NCI-H446 (cell line): ENCODE measurements at places on chromosomes 2 and 18.

GRCh38 chr2:173290518-173290917 is 64.2 kb upstream of the CDCA7 start:
- no peak for DNase-seq

DNA sequence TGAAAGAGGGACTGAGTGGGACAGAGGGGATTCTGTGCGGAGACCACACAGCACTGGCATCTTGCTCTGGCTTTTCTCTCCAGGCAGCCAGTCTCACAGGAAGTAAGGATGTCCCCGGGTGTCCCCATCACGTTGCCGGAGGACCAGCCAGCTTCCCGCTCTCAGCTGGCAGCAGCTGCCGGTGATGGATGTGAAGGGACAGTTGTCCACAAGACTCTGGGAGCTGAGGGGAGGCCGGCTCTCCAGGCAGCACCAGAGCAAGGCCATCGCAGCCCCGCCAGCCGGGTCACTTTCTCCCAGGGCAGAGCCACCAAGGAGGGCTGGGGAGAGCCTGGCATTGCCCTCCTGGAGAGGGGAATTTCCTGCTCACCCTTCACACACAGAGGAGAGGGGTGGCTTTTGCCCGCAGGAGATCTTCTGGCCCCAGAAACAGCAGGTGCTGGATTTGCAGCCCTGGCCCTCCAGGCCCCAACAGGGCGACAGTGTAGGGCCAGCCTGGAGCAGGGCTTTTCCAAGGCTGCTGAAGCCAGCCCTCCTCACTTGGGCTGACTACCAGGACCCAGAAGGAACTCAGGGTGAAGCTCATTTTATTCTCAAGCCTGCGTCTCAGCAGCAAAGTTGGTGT is 24.0 kb upstream of the B3GNT7 start:
- no peak for DNase-seq

GRCh38 chr2:156110890-156111289 is 221.6 kb downstream of the NR4A2 start:
- DNase-seq, result no peak

DNA sequence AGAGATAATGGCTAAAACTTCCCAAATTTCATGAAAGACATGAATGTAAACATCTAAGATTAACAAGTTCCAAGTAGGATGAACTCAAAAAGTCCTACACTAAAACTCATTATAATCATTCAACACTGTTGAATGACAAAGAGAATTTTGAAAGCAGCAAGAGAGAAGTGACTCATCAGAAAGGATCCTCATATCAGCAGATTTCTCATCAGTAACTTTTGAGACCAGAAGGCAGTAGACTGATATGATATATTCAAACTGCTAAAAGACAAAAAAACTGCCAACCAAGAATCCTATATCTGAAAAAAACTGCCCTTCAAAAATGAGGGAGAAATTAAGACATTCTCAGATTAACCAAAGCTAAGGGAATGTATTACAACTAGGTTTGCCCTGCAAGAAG is 130.6 kb upstream of the OTX1 start:
- DNase-seq, result no peak

DNA sequence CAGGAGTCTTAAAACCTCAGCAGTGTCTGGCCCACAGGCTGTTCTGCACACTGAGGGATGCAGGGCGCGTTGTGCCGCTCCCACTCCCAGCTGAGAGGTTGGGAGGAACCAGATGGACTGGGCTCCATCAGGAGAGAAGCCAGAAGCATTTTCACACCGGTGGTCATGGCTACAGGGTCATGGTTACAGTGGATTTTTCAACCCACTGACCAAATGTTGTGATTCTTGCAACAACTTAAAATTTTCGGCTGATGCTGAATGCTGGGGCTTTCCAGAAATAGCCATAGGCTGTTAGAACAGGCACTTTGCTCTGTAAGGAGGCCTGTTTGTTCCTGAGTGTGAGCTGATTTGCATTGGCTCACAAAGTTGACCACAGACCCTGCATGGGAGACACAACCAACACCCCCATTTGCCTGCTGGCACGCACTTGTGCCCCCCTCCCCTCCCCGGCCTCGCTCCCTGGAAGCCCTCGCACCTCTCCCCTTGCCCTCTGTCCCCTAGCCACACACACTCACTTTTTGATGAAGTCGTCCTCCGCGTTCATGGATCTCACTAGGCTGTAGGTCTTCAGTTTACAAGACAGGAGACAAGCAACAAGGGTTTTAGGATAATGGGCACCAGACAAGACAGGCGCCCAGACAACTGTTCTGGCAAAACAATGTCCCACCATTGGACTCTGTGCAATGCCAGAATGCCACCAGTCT is 3.4 kb downstream of the LPIN1 start:
- DNase-seq, result no peak

DNA sequence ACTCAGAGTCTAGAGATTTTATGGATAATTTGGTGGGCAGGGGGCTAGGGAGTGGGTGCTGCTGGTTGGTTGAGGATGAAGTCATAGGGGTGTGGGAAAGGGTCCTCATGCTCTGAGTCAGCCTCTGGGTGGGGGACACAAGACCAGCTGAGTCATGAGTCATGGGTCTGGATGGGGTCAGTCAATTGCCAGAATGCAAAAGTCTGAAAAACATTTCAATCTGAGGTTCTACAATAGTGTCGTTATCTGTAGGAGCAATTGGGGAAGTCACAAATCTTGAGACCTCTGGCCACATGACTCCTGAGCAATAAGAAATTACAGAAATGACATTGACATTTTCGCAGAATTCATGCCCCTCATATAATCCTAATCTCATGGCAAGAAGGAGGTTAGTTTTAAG is 15.1 kb downstream of the NMS start:
- no peak for DNase-seq

GRCh38 chr18:76621226-76621625 is 126.2 kb upstream of the ZNF516 start:
- DNase-seq, result no peak

DNA sequence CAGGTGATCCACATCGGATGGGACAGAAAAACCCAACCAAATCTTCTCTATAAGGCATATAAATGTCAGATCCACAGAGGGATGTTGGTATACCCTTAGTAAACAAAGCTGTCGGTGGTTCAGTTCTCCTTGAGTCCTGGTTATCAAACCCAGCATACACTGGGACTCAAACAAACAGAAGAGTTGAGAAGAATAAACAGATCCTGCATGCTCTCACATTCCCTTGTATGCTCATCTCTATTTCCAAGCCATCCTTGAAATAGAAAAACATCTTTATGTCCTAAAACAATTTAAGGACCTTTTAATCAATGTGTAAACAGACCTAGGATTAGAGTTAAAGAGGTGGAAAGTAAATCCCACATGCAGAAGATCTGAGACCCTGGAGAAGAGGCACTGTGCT is 19.8 kb upstream of the HK2 start:
- no peak for DNase-seq

GRCh38 chr2:168583710-168584521 is 127.8 kb downstream of the CERS6 start:
- DNase-seq, result peak; percentile 83

DNA sequence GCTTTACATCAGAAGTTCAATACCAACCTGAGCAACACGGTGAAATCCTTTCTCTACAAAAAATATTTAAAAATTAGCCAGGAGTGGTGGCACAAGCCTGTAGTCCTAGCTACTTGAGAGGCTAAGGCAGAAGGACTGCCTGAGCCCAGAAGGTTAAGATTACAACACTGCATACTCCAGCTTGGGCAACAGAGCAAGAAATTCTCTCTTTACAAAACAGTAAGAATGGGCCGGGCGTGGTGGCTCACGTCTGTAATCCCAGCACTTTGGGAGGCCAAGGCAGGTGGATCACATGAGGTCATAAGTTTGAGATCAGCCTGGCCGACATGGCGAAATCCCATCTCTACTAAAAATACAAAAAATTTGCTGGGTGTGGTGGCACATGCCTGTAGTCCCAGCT is 113.2 kb downstream of the USP34 start:
- DNase-seq, result no peak

GRCh38 chr2:163610817-163611556 is 124.8 kb downstream of the FIGN start:
- DNase-seq, result no peak

DNA sequence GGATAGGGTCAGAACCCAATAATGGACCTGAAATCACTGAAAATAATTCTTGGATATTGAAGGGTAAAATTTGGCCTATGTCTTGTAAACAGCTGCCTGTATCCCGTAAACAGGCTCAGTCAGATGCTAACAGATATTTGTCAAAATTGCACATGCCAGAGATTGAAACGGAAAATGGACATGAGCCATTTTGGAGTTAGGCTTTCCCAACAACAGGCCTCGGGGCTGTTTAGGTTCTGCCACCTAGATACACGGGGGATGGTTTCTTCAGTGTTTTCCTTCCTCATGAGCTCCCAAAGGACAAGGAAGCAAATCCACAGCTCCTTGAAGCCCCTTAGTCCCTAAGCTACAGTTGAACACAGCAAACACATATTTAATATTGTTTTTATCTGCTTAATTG is 204.2 kb upstream of the FOSL2 start:
- DNase-seq, result no peak
